Hypothalamus (tissue), 51 donors: ENCODE measurements at places on chromosomes 12 and 14.

- no peak for DNase-seq
Observed at GRCh38 chr12:93080452-93080851, 151.4 kb upstream of the EEA1 start.

- DNase-seq: peak; percentile 3
Observed at GRCh38 chr12:54526812-54527630, 22.4 kb upstream of the PDE1B start.

DNA sequence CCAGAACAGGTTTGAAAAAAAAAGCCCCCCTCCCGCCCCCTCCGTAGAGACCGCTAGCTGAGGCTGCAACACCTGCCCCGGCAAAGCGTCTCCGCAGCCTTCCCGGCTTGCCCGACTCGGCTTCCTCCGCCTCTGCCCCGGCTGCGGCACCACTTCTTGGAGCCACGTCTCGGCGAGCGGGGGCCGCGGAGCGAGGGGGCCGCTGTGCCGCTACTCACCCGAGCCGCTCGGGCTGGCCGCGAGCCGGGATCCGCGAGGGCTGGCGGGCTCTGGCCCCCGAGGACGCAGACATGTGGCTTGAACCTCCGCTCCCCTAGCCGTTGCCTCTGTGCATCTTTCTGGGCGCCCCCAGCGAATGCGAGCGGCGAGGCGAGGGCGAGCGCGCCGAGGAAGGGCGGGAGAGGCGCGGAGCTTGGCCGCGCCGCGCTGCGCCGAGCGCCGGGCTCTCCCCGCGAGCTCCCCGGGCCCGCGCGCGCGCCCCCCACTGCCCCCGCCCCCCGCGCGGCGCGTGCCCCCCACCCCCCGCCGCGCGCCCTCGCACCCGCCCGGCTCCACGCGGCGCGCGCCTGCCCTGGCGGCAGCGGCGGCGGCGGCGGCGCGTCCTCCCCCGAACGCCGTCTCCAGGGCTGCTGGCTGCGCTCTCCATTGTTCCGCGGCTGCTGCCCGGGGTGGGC, 249.5 kb downstream of the APAF1 start:
- DNase-seq: peak; percentile 70

DNA sequence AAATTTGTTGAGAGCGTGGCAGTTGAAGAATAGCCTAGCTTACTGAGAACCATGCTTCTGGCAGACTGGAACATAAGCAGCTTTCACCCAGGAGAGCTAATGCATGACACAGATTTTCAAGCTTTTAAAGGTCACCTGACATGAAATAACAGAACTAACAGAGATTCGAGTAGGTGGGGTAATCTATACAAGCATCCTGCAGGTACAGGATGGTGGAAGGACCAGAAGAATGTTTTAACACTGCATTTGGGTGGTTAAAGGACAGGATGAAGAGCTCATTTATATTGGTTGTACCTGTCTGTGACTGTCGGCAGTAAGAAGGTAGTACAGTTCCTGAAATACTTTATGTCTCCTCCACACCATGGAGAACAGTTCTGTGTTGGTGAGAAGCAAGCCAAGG, 8.9 kb downstream of the PELI2 start:
- no peak for DNase-seq

DNA sequence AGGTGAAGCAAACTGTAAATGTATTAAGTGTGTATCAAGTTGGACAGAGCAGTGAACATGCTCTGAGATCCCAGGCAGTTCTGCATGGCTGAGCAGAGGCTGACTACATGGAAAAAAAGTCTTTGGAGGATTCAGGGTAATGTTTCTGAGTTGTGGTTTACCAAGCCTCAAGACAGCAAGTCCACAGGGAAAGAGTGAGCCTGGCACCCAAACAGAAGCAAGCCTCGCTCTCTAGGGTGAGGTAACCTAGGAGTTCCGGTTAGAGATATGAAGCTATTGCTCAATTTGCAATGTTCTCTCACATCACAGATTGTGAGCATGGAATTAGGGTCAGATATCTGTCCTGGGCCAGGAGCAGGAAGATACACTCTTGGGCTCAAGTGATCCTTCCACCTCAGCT, 158.6 kb downstream of the MON2 start:
- no peak for DNase-seq

DNA sequence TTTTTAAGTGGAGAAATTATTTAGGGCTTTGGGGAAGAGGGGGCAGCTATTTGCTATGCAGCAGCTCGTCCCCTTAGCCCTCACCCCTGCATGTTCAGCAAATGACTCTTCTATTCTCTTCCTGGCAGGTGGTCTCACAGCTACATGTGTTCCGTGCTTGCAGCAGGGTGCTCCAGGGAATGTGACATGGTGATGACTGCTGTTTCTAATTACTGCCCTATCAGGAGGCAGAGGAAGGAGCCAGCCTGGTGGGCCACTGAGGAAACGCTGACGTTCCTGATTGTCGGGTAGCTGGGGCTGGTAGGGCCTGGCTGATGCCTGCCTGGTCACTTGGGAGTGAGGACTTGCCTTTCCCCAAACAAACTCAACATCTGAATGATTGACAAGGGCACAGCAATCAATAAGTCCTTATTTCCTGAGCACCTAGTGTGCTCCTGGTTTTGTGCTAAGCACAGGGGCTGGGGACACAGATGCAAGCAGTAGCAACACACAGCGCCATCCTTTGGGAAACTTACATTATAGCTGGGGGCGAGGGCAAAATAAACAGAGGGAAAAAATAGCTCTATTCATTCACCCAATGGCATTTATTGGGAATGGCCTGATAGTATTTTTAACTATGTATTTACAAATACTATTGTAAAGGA, 377.8 kb downstream of the FUT8 start:
- DNase-seq: no peak

GRCh38 chr12:26514364-26514763, 318.6 kb downstream of the ITPR2 start:
- DNase-seq: no peak

GRCh38 chr14:41609704-41610183, 3.1 kb downstream of the LRFN5 start:
- DNase-seq: peak; percentile 87

- no peak for DNase-seq
Observed at GRCh38 chr14:22184157-22184829, 404.7 kb downstream of the DAD1 start.

DNA sequence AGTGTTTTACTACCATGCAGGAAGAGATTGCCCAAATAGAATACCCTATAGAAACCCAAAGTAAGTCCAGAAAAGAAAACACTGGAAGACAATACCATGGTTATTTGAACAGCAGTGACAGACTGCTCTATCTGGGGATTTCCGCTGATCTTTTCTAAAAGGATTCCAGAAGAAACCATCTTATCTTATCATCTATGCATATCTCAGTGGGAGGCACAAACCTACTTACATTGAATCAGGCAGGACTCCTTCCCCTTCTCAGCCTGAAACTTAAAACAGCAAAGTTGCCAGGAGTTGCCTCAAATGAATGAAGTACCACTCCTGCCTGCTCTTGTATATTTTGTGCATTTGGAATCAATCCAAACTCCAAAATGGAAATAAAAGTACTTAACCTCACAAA, 56.7 kb upstream of the NR2C1 start:
- no peak for DNase-seq

DNA sequence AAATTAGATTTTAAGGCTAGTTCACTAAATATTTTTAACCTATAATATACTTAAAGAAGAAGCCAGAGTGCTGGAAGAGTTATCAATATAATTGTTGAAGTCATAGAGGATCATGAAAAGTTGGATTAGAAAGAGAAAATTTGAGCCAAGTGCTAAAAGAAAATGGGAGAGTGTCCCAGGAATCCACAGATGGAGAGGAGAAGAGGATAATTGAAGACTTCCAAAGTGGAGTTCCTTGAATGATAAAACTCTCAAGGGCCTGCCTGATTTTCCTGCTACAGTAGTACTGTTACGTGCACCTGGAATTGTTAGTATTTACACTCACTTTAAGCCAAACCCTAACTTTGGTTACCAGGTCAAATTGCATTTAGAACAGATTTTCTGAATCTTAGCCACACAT, 113.2 kb downstream of the MSRB3 start:
- DNase-seq: no peak

- DNase-seq: no peak
Observed at GRCh38 chr14:106846218-106846617, 1319.8 kb downstream of the TMEM121 start.

DNA sequence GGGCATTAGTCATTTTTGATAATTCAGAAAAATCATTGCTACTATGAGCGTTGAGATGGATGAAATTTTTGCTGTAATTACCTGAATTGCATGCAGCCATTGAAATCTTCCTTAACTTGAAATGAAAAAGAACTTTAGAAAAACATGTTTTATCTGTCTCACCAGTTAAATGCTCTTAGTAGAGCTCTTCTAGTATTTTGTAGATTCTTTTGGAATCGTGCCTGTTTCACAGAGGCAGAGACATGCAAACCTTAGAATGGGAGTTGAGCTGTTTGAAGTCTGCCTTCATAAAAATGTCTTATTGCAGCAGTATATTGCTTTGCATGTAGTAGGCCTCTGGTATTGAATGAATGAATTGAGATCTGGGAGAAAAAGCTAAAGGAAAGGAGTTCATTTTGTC, 4.2 kb downstream of the PEX5 start:
- DNase-seq: no peak

GRCh38 chr14:35362450-35362849, 42.1 kb downstream of the NFKBIA start:
- DNase-seq: no peak

DNA sequence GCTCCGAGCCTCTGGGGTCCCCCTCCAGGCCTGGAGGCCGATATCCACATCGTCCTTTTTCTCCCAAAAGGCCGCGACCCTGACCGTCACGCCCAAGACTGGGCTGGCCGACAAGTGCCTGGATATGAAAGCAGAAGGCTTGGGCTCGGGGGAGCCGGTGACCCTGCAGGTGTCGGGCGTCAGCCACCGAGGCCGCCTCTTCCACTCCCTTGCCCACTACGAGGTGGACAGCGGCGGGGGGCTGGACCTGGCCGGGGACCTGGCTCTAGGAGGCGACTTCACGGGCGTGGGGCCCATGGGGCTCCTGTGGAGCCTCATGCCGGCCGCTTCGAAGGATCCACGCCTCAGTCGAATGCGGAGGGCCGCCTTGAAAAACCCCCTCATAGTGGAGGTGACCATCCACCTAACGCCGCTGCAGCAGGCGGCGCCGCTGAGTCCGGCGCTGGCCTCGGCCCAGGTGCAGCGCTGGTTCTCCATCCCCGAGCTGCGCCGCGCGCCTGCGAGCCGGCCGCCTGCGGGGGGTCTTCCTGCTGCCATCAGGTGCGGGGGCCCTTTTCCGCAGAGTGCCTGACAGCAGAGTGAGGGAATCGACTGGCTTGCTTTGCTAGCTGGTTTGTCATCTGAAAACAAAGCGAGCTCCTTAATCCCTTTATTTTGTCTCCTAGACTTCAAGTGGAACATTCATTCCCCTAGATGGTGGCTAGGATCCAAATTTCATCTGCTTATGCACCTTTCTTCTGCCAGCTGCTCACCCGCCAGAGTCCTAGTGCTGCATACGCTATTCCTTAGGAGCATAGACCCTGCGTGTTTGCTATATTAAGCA, 10.6 kb upstream of the DNAL1 start:
- peak; percentile 45 for DNase-seq

- DNase-seq: no peak
Observed at GRCh38 chr14:64442300-64442988, 22.9 kb upstream of the AKAP5 start.

DNA sequence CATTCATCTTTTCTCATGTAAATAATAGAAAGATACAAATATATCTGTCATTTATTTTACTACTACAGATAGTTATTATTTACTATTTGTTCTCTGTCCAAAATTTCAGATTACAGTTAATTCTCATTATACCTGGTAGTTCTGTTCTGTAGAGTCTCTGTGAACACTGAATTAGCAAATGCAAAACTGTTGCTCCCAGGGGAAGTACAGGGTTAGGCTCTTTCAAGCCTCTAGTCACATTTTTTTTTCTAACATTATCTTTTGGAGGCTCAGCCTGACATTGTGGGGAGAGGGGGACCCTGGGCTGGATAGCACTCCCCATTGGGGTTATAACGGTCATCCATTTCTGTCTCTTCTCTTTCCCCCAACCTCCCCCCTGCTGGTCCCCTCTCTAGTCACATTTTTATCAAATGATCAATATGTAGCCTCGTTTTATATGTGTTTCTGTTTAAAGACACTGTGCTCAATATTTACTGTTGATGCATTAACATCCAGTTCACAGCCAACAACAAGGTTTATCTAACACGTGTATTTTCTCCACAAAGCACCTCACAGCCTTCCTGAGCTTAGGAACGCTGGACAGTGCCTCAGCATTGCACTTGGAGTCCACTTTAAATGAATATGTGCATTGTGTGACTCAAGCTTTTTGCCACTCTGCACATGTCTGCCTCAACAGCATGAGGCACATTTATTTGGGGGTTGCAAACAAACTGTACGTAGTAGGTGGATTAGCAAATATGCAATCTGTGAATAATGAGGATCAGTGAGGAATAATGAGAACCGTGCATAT, 4.7 kb downstream of the SMCO2 start:
- no peak for DNase-seq

DNA sequence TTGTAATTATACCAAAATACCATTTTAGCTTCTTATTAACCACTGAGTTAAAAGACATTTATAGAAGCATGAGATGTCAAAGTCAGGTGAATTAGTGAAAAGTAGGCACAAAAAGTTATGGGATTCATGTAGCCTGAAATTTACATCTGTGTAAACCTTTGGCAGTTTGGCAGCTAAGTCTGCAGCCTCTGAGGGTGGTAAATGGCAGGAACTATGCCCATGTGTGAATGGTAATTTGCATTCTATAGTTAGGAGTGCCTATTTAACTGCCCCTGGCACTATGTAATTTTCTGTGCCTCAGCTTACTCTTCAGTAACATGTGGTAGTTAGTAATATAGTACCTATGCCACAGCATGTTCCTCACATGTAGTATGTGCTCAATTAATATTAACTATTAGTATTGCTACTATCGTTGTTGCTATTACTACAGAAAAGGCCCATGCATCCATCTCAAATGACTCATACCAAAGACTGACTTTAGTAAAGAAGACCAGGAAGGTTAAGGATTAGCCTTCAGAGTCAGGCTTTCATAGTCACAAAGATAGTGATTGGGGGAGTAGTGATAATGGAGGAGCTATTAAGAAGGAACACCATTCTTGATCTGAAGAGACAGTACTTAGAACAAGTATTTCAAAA, 258.7 kb upstream of the BTG1 start:
- no peak for DNase-seq

DNA sequence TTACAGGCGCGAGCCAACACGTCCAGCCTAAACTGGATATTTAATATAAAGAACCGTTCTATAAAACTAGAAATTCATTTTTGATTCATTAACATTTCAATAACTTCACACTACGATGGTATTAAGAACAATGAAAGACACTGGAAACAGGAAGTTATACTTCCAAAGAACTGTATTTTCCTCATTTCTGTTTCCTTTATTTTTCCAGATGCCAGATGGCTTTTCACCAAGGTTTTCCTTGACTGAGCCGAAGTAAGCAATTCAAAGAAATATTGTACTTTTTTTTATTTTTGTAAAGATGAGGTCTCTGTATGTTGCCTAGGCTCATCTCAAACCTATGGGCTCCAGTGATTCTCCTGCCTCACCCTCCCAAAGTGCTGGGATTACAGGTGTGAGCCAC, 28.2 kb downstream of the EEA1 start:
- DNase-seq: no peak
